Stimulated activated CD8-positive, alpha-beta memory T cell treated with anti-CD3 and anti-CD28 coated beads, Interleukin-2, amount 100 ng/mL, for 1 hour (primary cell): ENCODE measurements at places on chromosomes 2 and 18.

DNA sequence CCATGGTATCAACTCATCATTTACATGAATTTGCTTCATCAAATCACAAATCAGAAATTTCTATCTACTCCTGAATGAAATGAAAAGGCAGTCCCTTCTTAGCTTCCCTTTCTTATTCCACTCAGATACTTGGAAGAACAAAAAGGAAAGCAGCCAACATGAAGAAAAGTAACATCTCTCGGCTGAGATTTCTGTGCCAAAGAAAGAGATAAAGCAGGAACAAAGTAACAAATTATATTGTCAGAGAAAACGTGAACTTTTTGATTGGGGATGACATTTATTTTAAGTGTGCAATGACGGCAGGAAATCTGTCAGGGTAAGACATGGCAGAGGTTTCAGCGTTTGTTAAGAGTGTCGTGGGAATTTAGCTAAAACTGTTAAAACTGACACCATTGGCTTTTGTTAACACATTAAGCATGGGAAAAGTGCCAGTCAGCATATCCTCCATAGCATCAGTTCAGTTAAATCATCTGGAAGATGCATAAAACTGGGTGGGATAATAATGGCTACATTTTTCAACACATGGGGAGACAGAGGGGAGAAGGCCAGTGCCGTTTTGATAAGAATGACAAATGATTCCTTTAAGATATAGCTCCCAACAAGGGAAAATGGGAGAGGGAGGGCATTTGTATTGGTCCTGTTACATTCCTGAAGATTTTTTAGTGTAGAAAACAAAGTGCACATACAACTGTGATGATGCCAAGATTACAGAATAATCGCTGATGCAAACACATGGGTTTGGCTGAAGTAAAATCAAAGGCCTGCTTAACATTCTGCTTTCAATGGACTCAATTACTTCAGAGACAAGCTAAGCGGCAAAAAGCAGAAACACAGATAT is 211.6 kb downstream of the ZNF521 start:
- no peak for DNase-seq

DNA sequence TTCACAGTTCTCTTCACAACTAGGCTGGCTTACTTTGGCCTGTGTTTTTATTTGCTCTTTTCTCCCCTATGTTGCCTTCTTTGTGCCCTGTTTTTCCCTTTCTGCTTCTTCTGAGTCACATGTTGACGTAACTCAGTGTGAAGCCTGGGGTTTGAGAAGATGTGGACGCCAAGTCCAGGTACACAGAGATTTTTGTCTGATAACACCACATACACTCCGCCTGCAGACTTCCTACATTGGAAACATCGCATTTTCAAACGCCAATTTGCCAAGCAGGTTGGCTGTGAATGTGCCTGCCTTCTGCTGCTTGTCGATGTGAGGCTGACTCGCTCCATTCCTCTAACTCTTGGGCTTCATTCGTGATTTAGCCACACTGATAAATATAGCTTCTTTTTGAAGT is 62.6 kb upstream of the FN1 start:
- no peak for DNase-seq

GRCh38 chr2:223238301-223238700 is 186.3 kb downstream of the KCNE4 start:
- DNase-seq = no peak

DNA sequence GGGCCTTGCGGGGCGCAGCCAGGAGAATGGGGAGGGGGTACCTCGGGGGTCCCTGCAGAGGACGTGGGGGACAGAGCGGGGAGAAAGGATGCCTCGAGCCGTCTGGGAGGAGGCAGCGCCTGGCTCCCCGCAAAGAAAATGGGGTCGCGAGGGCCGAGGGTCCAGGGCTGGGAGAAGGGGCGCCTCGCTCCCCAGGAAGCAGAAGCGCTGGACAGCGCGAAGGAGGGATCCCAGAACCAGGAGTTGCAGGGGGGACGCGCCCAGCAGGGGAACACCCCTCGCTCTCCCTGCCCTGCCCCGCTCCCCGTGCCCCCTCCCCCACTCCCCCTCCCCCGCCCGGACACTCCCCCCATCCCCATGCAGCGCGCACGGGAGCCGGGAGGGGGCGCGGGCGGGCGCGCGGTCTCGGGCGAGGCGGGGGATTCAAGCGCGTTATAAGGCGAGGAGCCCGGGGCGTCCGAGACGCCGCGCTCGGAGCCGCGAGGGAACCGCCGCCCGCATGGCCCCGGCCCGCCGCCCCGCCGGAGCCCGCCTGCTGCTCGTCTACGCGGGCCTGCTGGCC is at the start of gene ERFE:
Gene ERFE (plus strand): TSS at position 462 of the 562 bp plus-strand sequence. CDS start 38 bp downstream, at position 500.
- DNase-seq = no peak

DNA sequence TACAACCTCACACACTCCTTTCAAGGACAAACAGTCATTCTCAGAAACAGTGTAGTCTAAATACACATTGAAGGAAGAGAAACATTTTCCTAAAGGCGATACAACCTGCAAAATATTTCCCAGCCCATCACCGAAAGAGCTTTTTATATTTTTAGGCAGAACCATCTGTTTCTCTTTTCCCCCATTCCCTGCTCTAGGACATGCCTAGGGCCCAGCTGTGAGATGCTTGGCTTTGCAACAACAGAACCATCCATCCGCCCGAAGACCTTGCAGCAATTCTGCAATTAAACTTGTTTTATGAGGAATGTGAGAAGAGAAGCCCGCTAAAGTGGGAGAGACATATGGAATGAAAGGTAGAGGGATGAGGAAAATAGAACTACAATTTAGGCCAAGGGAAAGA is 105.6 kb upstream of the RFX8 start:
- no peak for DNase-seq
